ENCODE measurements at places on chromosomes 11 and 22.

GRCh38 chr22:50001388-50002231 lies 11.0 kb downstream of the IL17REL start:
- DNase-seq: no peak

GRCh38 chr11:60857378-60858232 lies 1.9 kb upstream of the PTGDR2 start:
- no peak for DNase-seq

- DNase-seq: no peak
These were observed 10.2 kb upstream of the SC5D start for GRCh38 chr11:121282386-121282785.

DNA sequence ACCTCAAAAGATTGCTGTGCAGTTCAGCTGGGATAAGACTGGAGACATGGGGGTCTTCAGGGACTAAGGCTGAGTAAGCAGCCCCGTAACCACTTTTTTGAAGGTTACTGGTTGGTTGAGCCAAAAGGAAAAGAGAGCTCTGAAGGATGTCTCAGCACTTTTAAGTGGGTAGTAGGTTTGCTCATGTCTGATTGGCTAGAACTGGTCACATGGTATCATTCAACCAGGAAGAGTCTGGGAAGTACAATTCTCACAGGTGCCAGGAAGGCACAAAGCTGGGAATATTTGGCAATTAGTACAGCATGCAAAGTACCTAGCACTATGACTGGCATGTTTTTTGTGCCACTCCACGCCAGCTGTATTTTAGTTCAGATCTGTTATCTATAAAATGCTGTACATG lies 58.1 kb downstream of the SNX19 start:
- DNase-seq: no peak
